ENCODE measurements at places on chromosomes 5 and 9.

DNA sequence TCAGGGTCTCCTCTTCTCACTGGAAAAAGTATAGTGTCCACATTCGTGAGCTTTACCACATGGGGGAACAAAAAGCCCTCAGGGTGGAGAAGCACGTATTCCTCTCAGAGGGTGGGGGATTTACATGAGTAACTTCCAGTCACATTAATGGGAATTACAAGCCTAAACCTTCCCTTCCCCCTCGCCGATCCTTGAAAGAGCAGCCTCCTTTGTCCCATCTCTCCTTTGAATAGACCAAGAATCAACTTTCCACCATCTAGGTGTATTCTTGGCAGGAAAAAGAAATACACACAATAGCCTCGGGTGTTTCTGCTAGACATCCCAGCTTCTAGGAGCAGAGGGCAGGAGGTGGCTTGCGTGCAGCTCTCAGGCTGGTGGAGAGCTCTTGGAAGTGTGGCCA, 144.4 kb downstream of the ZNF462 start:
- H3K4me3 ChIP-seq: no peak overlapping the region
- no peak for DNase-seq

DNA sequence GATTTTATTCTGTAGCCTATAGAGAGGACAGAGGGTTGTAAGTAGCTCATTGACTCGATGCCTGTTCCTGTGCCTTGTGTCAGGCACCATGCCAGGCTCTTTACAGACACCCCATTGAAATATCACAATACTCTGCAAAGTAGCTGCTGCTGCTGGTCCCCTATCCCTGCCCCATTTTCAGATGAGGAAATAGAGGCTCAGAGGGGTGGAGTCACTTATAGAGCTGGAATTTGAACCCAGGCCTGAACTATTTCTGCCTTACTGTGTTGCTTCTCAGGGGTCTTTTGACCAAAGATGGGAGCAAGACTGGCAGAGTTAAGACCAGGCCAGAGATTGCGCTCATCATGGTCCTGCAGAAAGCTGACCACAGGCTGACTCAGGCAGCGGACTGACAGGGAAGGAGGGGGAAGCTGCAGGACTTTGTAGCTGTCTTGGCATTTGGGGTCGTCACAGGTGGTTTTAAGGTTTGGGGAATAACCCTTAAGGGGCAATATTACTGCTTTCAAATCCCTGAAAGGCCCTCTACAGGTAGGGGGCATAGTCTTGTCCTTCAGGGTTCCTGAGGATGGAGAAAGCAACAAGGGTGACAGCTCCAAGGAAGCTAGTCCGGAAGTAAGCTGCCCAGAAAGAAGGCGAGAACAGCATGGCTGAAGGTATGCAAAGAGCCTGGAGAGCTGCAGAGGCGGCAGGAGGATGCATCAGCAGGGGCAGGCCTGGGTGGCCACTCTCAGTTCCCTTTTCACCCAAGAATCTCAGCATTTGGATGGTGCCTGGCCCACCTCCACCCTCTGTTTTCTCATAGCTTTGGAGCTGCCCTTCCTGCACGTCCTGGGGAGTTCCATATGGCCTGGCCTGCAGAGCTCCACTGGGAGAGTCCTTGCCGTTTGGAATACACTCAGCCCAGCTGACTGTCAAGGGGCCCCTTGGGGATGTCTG, 18.3 kb upstream of the NDST1 start:
- DNase-seq: no peak
- H3K27me3 ChIP-seq: no peaks in the 10 kb centered on the region
- peaks cover 4% of the 10 kb centered on the region for H3K36me3 ChIP-seq
- H3K27ac ChIP-seq: peak overlapping the region; percentile 70
- H3K4me1 ChIP-seq: peaks cover 48% of the 10 kb centered on the region

- no peaks in the 10 kb centered on the region for H3K36me3 ChIP-seq
- H3K4me3 ChIP-seq: no peak overlapping the region
- H3K27me3 ChIP-seq: no peaks in the 10 kb centered on the region
- peak; percentile 7 for DNase-seq
These were observed 115.0 kb downstream of the PIK3R1 start for GRCh38 chr5:68330574-68330973.

DNA sequence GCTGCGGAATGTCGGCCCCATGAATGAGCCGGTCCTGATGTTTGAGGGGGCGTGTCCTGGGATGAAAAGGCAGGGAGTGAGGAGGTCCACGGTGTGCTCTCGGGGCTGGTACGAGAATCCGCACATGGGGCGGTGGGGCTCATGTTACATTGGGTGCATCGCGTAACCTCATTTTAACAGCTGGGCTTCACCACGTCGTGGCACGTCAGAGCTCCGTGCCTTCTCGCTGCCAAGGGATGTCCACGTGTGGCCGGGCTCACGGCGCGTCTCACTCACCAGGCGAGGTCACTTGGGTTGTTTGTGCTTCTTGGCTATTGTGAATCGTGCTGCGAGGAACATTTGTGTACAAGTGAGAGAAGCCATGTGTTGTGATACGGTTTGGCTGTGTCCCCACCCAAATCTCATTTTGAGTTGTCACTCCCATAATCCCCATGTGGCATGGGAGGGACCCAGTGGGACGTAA, 29.1 kb upstream of the IRX4 start:
- H3K27me3 ChIP-seq: peaks cover 69% of the 10 kb centered on the region
- no peaks in the 10 kb centered on the region for H3K36me3 ChIP-seq
- DNase-seq: no peak
- H3K4me3 ChIP-seq: no peak overlapping the region

DNA sequence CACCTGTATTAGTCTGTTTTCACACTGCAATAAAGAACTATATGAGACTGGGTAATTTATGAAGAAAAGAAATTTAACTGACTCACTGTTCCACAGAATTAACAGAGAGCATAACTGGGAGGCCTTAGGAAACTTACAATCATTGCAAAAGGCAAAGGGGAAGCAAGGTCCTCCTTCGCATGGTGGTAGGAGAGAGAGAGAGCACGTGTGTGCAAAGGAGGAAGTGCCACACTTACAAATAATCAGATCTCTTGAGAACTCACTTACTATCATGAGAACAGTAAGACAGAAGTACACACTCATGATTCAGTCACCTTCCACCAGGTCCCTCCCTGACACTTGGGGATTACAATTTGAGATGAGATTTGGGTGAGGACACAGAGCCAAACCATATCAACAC, 258.7 kb downstream of the TRIM32 start:
- H3K36me3 ChIP-seq: no peaks in the 10 kb centered on the region
- no peak overlapping the region for H3K27ac ChIP-seq
- H3K4me1 ChIP-seq: no peaks in the 10 kb centered on the region
- DNase-seq: no peak
- H3K4me3 ChIP-seq: no peak overlapping the region

GRCh38 chr9:74921737-74922136, 31.0 kb downstream of the C9orf40 start:
- H3K36me3 ChIP-seq: no peaks in the 10 kb centered on the region
- no peaks in the 10 kb centered on the region for H3K4me1 ChIP-seq
- H3K27ac ChIP-seq: no peak overlapping the region
- no peak overlapping the region for H3K4me3 ChIP-seq
- no peaks in the 10 kb centered on the region for H3K27me3 ChIP-seq

GRCh38 chr5:177429248-177430040, 3.0 kb downstream of the GRK6 start:
- no peak overlapping the region for H3K27ac ChIP-seq
- peaks cover 5% of the 10 kb centered on the region for H3K4me1 ChIP-seq
- H3K27me3 ChIP-seq: no peaks in the 10 kb centered on the region
- H3K36me3 ChIP-seq: peaks cover 33% of the 10 kb centered on the region
- DNase-seq: no peak

GRCh38 chr5:159855476-159856191, 60.6 kb upstream of the ADRA1B start:
- peak overlapping the region; percentile 48 for H3K27ac ChIP-seq
- H3K4me3 ChIP-seq: no peak overlapping the region
- H3K4me1 ChIP-seq: no peaks in the 10 kb centered on the region
- no peaks in the 10 kb centered on the region for H3K36me3 ChIP-seq

GRCh38 chr5:93519740-93520139, 61.3 kb downstream of the NR2F1-AS1 start:
- DNase-seq: no peak
- H3K4me3 ChIP-seq: no peak overlapping the region
- H3K36me3 ChIP-seq: peaks cover 2% of the 10 kb centered on the region
- H3K27ac ChIP-seq: peak overlapping the region; percentile 86

DNA sequence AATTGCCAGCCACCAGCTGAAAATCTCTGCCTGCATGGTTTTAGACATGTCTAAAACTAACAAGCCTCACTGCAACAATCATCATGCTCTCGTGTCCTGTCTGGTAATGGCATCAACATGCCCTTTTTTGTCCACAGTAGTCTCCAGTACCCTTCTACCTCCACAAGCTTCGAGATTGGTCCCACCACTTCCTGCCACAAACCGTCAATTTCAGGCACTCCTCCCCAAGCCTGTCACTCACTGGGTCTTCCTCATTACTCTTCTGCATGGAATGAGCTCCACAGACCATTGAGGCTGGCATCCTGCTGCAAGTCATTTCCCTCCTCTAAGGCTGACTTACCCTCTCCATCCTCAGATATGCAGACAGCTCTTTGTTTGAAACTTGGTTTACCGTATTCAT, 9.0 kb downstream of the LPAR1 start:
- peaks cover 9% of the 10 kb centered on the region for H3K4me1 ChIP-seq
- no peak overlapping the region for H3K27ac ChIP-seq
- H3K4me3 ChIP-seq: no peak overlapping the region
- no peak for DNase-seq
- no peaks in the 10 kb centered on the region for H3K36me3 ChIP-seq

Data from SK-N-SH (cell line).